ENCODE measurements at places on chromosomes 6 and 20.

DNA sequence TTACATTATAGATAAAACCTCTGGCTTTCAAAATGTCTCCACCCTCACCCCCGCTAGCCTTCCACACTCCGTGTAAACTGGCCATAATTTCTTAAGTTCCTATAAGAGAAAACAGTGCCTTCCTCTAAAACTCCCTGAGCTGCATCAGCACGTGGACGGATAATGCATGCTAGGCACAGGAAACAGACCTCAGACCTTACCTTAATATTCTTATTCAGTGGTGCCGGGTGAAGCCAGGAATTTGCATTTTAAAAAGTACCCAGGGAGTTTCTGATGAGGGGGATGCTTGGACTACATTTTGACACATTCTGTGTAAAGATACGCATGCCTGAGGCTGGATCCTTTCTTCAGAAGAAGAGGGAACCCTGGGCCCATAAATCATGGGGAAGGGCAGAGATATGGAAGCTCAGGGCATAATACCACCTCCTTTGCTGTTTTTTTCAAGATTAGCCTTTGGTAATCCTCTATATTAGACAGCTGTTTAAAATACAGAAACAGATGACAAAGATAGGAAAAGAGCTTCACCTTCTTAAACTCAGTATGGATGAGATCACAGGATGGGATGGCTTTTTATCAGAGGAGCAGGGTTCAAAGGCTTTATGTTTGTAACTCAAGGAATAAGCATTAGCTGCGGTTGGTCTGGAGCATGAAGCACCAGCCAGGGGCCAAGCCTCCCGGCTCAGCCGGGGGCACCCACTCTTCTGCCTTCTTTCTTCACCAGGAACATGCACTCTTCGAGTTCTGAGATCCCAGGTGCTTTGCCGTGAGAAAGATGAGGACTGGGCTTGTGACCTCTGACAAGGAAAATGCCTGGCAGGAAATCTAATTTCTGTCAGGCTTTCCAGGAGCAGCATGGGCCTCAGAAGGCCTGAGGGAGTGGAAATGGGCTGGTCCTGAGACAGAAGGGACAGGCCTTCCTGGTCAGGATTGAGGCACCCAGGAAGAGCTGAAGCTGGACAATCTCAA, 218.1 kb upstream of the SOX4 start:
- no peak for DNase-seq

DNA sequence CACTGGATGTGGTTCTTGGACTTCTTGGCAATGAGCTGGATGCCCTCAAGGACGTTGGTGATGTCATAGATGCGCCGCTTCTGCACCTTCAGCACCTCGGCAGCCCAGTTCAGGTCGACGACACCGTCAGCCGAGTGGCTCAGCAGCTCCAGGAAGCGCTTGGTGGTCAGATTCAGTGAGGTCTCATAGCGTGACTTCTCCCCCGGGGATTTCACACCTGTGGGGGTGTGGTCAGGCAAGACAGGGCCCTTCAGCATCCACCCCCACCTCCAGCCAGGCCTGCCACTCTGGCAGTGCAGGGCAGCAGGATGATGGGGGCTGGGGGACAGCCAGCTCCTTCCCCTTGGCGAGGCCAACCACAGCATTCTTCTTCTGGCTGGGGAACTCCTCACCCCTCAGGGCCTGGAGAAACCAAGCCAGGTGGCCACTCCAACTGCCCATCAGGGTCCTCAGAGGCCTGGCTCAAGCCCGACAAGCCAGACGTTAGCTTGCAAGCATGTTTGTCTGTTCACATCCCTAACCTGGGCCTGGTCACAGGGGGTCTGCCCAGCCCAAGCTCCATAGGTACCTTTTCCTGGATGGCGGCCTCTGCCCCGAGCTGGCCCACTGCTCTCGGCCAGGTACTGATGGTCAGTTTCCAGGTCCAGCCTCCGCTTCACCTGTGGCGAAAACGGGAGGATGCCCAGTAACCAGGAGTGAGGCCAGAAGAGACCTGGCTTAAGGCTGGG, 5.7 kb upstream of the NECAB3 start:
- no peak for DNase-seq

GRCh38 chr20:37133952-37134351, 38.2 kb upstream of the RBL1 start:
- no peak for DNase-seq

GRCh38 chr20:11302436-11302835, 615.3 kb upstream of the BTBD3 start:
- no peak for DNase-seq

DNA sequence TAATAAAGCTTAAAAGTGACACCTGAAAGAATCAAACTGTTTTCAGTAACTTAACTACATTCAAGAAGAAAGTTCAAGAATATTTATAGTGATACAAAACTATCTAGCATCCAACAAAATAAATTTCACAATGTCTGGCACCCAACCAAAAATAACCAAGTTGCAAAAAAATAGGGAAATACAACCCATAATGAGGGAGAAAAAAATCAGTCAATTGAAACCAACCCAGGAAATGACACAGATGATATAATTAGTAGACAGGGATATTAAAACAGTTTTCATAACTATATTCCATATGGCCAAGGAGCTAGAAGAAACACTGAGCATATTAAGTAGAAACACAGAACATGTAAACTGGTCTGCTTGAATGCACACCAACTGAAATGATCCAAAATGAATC, 120.2 kb upstream of the BEND3 start:
- DNase-seq: no peak

GRCh38 chr6:38497546-38497945, 142.2 kb downstream of the BTBD9 start:
- no peak for DNase-seq

DNA sequence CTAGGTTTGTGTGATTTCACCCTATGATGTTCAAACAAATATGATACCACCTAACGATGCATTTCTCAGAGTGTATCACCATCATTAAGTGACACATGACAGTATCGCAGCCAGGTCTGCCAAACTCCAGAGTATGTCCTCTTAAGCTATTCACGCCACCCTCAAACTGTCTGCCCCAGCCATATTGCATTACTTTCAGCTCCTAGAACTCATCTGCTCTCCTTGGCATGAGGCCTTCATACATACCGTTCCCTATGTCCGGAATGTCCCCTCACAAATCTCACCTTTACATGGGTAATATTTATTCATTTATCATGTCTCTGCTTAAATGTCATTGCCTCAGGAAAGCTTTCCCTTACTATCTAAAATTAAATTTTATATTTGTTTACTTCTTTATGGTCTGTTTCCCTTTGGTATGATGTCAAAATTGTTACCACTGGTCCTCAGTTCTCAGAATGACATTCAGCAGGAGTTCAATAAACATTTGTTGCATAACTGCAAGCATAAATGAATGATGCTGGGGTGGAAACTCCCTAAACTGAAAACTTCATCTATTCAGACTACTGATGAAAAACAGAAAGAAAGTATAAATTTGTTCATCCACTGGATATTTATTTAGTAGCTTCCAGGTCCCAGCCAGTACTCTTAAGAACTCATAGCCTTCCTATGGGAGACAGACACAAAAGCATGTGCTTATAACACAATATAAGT, 3.2 kb downstream of the SESN1 start:
- DNase-seq: no peak

DNA sequence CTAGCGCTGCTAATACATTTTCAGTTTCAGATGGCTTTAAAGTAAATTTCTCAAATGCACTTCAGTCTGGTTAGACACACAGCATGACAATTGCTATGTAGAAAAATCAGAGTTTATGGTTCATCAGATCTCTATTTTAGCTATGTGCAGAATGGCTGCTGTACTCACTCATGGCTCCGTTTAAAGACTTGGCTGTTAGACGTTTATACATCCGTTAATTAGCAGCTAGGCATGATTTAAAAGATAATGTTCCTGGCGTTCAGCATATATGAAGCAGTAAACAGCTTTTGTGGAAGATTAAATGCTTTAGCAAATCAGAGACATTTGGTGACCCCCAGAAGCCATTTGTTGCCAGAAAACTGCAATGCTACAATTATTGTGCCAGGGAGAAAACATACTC, 350.0 kb upstream of the MANEA start:
- no peak for DNase-seq

DNA sequence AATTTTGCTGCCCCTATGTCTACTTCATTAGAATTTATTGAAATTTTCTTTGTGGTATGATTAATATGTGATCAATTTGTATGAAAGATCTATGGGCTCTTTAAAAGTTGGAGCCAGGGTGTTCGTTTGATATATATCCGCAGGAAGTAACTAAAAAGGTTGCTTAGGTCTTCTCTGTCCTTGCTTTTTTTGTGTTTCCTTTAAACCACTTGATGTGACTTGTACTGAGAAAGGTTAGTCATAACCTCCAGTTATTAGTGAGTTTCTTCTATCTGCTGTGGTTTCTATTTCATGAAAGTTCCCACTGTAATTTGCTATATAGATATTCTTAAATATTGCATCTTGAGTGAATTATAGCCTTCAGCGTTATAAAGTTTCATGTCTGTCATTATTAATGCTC, 585.3 kb upstream of the ARID1B start:
- no peak for DNase-seq

GRCh38 chr20:51446656-51447055, 95.9 kb downstream of the NFATC2 start:
- no peak for DNase-seq

DNA sequence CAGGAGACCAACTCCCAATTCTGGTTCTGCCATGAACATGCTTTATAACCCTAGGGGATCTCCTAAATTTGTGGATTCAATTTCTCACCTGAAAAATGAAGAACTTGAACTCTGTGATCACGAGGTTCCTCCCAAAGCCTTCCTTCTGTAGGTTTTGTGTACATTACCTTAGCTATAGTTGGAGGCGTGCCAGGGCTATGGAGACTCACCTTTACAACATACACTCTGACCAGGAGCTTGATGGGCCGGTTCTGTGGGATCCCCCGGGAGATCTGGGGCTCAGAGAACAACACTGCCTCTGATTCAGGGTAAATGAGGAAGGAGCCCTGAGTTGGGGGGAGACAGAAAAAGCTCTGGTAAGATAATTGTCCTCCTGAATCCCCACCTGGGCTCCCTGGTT, 34.1 kb downstream of the ERGIC3 start:
- DNase-seq: no peak

GRCh38 chr6:93120154-93120742, 299.1 kb downstream of the EPHA7 start:
- DNase-seq: no peak

- no peak for DNase-seq
These were observed 54.2 kb downstream of the BCAS4 start for GRCh38 chr20:50848846-50849673.

DNA sequence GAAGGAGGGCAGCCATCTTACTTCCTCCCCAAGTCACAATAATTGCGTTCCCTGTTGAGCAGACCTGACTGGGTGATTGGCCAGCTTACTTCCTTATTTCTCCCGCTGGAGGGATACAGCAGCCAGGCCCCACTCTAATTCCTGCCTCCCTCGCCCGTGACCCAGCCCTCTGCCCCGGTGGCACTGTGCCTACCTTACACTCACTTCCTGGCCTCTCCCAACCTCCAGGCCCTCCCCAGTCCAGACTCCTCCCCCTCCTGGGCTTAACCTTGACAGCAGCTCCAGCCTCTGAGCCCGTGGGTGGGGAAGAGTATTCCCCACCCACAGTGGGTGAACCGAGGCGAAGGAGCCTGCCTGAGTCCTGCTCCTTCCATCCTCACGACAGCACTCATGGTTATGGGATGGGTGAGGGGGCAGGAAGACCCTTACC, 3.0 kb downstream of the BAK1 start:
- DNase-seq: no peak

GRCh38 chr20:49813305-49813974, 812 bp downstream of the SLC9A8 start:
- no peak for DNase-seq

GRCh38 chr6:14642842-14643241, 525.3 kb downstream of the CD83 start:
- DNase-seq: no peak

GRCh38 chr6:11702500-11703130, 76.0 kb downstream of the ADTRP start:
- DNase-seq: no peak

DNA sequence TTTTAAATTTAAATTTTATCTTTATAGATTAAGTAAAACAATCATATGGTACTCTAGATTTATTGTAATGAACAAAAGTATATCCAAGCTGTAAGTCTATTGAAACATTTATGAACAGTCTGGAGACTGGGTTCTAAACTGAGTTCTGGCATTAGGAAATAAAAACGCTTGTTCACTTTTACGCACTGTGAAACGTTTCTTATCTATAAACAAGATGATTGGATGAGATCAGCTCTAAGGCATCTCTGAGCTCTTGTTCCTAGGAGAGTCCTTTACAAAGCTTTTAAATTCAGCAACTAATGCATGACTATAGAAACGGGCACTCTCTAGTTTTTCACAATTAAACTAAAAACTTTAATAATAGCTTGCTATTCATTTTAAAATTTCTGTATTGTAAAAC, 6.8 kb downstream of the HUS1B start:
- DNase-seq: no peak
